ENCODE measurements at places on chromosomes 5 and 9.
A peak's percentile ranks its signal among the peaks of the same experiment; 100 is the strongest.

DNA sequence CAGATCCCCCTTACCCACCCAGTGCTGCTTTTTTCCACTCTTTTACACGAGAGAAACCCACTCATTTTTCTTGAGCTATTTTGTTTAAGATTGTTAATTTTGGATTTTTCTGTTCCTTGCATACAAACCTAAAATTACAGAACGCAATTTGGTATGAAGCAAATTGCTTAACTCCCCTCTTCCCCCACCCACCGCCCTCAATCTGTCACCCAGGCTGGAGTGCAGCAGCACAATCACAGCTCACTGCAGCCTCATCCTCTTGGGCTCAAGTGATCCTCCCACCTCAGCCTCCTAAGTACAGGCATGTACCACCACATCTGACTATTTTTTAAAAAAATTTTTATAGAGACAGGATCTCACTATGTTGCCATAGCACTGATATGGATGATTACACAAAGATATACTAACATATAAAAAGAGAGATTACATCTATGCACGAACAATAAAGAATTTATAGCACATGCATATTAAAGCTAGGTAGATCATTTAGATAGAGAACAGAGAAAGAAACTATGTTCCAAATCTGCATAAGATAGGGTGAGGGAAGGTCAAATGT, 203.6 kb downstream of the PIK3R1 start:
- no peak for DNase-seq

GRCh38 chr9:89732295-89732938, 127.6 kb downstream of the GADD45G start:
- no peak for DNase-seq

DNA sequence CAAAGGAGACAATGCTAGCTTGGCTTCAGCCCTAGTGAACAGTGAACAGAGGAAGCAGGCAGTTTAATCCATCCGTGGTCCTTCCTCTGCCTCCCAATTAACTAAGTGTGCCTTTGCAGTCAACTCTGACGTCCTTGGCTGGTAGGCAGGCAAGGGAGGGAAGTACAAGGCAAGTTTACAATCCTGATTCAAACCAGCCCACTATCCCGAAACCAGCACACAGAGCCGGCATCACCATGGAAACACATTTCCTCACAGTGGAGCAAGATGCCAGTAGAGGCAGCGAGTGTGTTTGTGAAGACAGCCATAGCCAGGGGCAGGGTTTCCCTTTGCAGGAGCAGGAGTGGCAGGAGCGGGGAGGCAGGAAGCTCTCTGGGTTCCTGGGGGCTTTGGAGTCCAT, 73.9 kb downstream of the GOLPH3 start:
- DNase-seq = peak; percentile 72

DNA sequence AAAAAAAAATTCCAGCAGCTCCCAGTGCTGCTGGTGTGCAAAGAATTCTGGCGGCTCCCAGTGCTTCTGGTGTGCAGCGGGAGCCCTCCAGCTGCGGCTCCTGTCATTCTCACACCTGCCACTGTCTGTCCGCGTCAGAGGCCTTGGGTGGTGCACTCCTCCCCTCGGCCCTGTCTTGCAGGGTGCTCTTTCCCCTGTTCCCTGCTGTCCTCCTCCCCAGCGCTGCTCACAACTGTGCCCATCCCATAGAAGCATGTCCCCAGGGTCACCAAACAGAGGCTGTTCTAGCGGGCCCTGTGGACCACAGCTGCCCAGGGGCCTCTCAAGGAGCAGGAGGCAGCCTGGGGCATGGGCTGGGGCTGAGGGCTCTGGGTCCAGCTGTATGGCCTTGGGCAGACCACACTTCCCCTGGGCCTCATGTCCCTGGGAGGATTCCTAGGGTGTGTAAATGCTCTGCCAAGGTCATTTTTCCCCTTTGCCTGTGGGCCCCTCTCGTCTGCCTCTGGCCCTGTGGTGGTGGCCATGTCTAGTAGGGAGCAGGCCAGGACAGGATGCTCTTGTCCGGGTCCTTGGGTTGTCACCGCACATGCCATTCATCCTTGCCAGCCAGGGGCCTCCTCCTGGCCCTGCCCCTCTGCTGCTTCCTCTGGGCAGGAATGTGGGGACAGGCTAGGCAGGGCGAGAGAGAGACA, 68.2 kb downstream of the PHF2 start:
- no peak for DNase-seq

DNA sequence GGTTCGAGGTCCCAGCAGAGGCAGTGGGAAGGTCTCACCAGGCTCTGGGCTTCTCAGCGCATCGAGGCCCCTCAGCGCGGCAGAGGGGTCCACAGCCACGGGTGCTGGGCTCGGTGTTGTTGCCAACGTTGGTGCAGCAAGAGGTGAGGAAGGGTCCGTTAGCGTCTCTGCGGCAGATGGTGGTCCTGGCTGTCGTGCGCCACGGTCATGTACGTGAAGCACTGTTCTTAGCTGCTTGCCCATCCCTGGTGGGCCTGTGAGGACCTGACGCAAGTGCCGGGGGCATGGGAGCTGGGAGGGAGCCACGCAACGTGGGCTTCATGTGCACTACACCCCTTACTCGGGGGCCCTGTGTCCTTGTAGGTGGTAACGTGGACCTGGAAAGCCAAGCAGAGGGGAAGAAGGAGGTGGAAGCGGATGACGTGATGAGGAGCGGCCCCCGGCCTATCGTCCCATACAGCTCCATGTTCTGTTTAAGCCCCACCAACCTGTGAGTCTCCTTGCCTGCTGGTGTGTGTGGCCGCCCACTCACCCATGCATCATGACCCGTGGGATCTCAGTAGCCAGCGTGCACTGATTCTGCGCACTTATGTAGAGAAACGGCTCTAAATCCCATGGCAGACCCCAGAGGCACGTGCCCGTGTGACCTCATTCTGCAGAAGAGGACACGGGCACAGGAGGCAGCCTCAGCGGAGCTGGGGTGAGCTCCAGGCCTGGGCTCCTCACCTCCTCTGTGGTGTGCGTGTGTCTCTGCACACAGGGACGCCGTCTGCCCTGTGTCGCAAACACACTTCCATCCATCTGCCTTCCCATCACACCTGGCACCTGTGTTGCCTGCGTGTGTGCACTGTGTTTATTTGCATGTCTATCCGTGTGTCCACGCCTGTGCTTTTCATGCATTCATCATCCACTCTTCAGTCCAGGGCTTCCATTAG, 166.1 kb downstream of the CACNA1B start:
- DNase-seq = no peak

DNA sequence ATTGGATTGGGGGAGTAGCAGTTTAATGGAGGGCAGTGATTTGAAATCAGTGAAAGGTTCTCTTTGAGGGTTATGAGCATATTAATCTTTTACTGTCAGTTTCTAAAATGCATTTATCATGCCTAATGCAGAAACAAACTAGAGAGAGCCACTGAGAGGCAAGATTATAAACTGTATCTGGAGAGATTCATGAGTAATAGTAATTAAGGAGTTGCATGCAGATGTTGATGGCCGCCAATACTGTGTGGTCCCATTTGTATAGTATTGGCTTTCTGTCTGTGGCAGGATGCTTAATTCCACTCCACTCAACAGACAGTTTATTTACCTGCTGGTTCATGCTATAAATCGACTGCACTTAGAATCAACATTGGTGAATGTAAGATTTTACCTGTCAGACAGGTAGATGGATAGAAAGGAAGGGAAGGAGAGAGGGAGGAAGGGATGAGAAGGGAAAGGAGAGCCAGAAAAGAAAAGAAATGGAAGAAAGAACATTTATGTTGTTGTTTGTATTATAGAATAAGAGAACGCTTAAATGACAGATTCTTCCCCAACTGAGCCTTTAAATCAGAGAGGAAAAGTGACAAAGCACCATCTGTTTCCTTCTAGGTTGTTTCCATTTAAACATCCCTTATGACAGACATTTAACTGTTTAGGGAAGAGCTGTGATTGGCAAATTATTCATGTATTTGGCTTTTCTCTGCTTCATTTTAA, 146.5 kb downstream of the PAM start:
- no peak for DNase-seq

DNA sequence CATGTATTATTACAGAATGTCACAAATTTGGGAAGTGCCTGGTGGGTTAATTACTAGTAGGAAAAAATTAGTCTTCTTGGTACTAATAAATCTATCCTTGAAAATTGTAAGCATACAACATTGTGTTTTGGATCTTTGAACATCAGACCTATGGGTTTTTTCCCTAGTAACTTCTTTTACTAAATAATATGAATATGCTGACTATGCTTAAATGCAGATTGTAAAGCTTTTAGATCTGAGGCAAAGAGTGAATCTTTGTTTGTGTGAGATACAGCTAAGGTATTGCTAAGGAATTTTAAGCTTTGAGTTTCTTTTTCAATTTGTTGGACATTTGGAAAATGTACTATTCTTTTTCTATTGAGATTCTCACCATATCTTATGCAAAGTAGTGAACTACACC, 390.6 kb upstream of the CCNH start:
- DNase-seq = no peak

DNA sequence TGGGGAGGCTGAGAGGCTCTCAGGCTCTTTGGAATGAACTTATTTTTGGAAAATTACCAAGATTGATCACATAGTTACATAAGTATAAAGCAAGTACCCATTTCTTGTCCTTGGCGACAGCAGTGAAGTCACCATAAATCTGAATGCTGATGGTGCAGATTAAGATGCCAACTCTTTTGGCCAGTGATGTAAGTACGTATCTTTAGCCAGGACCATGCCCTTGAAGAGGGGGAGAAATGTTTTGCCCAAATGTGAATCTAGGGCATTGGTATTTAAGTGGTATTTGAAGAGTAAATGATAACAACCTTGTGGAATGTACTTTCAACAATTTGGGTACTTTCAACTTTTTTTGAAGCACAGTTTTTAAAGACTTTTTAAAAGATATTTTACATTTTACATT, 68.2 kb upstream of the RAD23B start:
- DNase-seq = no peak

GRCh38 chr5:140468188-140468587, 66.6 kb downstream of the ANKHD1 start:
- no peak for DNase-seq

DNA sequence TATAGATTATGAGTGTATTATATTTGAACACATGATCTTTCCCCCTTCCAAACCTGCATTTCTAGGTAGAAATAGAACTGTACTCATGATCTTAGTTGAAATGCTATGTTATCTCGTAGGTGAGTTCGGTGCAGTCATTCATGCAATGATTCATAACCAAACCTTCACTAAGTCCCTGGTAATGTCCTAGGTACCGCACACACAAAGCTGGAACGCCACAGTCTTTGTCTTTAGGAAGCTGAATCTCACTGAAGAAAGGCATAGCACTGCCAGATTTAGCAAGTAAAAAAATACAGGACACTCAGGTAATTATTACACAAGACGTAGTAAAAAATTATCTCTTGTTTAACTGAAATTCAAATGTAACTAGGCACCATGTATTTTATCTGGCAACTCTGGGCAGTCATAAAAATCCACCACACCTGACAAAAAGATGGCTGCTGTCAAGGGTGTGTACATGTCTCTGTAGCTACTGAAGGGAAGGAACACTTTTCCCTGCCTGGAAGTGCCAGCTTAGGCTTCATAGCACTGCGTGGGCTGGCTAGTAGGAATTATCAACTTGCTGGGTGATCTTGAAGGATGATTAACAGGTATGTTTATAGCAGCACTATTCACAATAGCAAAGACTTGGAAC, 28.0 kb upstream of the TXN start:
- no peak for DNase-seq

DNA sequence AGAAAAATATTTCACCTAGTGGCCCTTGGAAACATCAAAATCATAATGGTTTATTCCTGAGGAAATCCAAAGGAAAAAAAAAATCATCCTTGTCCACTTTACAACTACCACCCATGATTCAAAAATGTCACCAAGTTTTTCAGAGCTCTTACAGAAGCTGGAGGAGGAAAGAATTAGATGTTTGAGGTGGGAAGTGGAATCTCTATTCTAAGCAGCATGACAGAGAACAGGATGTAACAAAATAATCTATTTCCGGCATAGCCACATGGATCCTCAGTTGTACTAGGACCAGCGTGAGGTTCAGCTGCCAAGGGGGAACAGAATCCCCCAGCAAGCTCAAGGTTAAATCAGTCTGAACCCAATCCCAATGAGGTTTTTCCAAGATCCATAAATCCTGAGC, 40.2 kb downstream of the FBXW11 start:
- DNase-seq = no peak

DNA sequence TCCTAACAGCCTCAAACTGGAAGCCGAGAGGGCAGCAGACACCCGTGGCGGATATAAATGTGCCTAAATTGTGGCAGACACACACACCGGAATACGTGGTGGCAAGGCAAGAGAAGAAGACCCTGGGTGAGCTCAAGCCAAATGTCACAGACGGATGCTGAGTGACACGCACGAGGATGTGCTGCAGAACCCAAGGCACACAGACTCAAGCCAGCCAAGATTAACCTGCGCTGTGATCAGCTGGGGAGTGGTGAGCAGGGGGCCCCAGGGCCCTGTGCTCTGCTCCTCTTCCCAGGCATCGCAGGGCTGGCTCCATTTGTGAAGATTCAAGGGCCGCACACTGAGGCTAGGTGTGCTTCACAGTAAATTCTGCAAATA, 16.4 kb downstream of the SEMA4D start:
- DNase-seq = no peak

- no peak for DNase-seq
Measured at GRCh38 chr9:16519001-16519400, 351.5 kb downstream of the BNC2 start.

GRCh38 chr9:87034841-87035240, 87.5 kb upstream of the GAS1 start:
- DNase-seq = no peak

- DNase-seq = no peak
Measured at GRCh38 chr5:151672516-151672915, 14.2 kb downstream of the SPARC start.

GRCh38 chr9:83501565-83501964, 36.6 kb downstream of the FRMD3 start:
- DNase-seq = no peak

DNA sequence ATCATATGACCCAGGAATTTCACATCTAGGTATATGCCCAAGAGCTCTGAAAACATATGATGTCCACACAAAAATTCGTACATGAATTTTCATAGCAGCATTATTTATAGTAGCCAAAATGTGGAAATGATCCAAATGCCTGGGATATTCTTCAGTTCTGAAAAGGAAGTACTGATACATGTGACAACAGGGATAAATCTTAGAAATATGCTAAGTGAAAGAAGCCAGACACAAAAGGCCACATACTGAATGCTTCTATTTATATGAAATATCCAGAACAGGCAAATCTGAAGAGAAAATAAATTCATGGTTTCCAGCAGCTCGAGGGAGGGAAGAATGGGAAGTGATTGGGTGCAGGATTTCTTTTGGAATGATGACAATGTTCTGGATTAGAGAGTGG, 16.8 kb upstream of the ZBTB43 start:
- no peak for DNase-seq

GRCh38 chr5:159525117-159525516, 194.8 kb upstream of the IL12B start:
- no peak for DNase-seq

DNA sequence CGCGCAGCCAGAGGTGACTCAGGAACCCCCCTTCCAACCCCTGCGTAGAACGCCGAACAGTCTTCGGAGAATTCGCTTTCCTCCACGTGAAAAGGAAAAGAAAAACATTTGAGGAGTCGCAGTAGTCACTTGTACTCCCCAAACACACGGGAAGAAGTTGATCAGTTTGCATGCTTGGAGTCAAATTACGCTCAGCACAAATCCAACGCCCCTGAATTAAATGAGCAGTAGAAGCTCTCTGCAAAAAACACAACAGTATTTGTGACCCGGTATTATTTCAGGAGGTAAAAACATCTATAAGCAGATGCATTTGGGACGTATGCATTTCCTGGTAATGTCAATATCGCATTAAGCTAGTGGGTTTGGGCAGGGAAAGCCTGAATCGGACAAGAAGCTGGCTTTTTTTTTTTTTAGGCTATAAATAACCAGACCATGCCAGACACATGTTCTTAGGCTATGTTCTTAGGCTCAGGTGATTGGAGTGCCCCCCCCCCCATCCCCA, 854 bp upstream of the ARL15 start:
- no peak for DNase-seq
